ENCODE measurements at places on chromosomes 3 and 15.

DNA sequence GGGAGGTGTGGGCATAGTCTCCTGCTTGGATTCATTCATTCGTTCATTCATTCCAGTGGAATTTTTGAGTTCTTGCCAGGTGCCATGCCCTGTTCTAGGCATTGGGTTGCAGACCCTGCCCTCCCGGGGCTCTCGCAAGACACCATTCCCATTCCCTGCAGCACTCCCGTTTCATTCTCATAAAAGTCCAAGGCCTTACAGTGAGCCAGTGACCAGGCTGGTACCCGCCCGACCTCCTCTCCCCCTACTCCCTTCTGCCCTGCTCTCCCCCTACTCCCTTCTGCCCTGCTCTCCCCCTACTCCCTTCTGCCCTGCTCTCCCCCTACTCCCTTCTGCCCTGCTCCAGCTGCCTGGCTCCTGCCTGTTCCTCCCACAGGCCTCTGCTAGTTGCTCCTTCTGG, 41.9 kb downstream of the AMOTL2 start:
- no peak for DNase-seq

GRCh38 chr15:75338661-75339240, 2.9 kb downstream of the COMMD4 start:
- DNase-seq: no peak

- DNase-seq: no peak
Measured at GRCh38 chr3:54621184-54621583, 306.7 kb downstream of the LRTM1 start.

- no peak for DNase-seq
Measured at GRCh38 chr3:52895418-52895817, 1.9 kb downstream of the STIMATE start.

- DNase-seq: no peak
Measured at GRCh38 chr3:16104156-16104555, 70.3 kb upstream of the GALNT15 start.

- DNase-seq: no peak
Measured at GRCh38 chr3:147130461-147130860, 275.9 kb downstream of the ZIC4 start.

DNA sequence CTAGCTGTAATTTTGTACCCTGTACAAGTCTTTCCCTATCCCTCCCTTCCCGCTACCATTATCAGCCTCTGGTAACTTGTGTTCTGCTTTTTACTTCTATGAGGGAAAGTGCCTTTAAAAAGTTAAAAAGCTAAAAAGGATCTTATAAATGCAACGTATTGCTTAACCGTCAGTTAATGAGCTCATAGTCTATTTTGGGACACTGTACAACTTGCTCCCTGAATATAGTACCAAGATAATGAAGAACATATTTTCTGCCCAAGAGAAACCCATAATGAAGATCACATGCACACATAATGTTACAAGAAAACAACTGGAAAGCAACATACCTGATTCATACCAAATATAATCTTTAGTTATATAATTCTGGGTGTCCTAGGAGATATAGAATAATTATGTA, 22.6 kb downstream of the ZIC1 start:
- no peak for DNase-seq
